Stimulated activated CD4-positive, alpha-beta T cell treated with anti-CD3 and anti-CD28 coated beads, Interleukin-2, amount 100 ng/mL, for 24 hours (primary cell): ENCODE measurements at places on chromosomes 3 and 15.

DNA sequence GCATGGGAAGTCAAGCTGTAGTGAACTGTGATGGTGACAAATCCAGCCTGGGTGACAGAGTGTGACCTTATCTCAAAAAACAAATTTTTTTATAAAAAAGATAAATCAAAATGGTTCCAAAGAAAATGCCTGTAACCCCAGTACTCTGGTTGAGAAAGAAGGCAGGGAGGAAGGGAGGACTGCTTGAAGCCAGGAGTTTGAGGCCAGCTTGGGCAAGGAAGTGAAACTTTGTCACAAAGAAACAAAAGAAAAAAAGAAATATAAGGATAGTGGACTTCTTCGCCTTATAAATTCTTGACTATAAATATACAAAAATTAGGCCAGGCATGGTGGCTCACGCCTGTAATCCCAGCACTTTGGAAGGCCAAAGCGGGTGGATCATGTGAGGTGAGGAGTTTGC is 34.1 kb downstream of the SMARCC1 start:
- no peak for DNase-seq

- DNase-seq, result no peak
Measured at GRCh38 chr3:43733459-43734384, 43.0 kb downstream of the ABHD5 start.

GRCh38 chr3:160159341-160159740 is 65.9 kb upstream of the C3orf80 start:
- DNase-seq, result no peak

GRCh38 chr3:72340056-72340455 is 508.2 kb downstream of the SHQ1 start:
- DNase-seq, result no peak

GRCh38 chr3:177286034-177286433 is 88.8 kb upstream of the TBL1XR1 start:
- DNase-seq, result no peak

DNA sequence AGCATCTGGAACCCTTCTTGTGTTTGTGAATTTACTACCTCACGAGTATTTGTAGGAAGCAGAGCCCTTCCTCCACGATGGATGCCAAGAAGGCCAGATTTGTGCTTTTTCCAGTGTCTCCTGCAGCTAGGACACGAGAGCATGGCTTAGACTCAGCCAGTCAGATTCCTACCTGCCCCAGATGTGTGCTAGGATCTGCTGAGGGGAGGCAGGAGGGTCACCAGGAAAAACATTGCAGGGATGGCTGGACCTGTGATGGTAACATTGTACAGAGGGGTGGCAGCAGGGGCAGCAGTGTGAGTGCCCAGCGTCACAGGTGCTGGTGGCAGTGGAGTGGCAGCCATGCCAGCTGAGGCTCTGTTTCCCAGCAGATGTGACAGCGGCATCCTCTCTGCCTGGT is 285.3 kb downstream of the FAM43A start:
- no peak for DNase-seq

- no peak for DNase-seq
Measured at GRCh38 chr15:90228960-90229359, 4.8 kb downstream of the CIB1 start.

DNA sequence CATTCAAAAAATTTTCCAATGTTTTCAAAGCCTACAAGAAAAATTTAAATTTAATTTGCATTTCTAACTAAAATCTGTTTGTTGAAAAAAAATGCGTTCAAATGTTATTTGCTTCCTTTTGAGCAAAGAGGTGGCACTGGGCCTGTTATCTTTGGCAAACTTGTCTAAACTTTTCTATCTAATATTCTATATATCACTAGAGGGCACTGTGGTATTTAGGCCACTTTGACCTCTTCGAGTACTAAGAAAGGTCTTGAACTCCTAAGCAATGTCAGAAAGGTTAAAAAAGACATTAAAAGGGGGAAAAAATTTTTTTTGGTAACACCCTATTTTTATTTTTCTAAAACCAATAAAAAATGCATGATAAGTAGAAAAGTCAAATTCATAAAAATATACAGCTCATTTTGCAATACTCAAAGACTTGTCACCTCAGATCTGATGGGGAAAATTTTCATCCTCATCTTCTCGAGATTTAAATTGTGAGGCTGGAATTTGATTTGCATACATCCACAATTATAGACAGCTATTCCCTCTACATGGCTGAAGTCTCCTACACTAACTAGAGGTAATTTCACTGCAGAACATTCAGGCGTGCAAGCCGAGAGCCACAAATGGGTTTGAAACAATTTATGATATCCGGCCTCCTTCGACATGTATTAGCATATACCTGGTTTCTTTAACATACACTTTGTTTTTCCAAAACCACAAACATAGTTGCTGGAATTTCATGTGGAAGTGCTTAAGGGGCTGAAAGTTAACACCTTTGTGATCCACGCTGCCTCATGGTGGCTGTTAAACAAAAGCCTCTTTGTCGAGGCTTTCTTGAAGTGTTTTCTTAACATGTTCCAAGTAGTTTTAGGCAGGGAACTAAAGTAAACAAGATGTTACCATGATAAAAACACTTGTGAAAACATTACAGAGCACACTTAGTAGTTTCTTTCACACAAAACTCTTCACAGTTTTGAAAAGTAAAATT is 576.4 kb downstream of the FOXP1 start:
- DNase-seq, result no peak

DNA sequence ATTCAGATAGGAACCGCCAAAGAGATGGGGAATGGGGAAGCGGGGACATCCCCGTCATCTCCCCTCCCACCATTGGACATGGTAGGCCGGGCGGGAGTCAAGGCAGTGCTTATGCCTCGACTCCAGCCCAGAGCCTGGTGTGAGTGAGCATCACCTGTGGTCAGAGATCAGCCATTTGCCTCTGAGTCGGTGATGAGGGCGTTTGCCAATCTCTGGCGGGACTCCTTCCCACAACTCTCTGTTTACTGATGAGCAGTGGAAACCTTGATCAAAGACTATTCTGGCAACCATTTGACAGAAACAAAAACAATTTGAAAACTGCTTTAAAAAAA is 63.9 kb upstream of the HES1 start:
- no peak for DNase-seq

DNA sequence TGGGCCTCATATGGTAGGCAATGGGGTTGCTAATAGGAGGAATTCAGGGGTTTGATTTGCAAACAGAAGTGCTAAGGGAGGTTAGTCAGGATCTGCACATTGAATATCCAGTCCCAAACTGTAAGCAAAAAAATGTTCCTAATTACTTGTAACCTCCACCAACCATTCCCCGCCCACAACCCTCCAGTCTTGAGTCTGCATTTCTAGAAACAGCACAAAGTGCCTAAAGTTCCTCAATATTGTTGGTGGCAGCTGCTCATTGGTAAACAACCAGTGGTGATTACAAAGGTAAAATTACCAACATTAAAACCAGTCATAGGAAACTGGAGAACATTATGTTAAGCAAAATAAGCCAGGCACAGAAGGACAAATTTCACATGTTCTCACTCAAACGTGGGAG is 18.9 kb downstream of the HDC start:
- no peak for DNase-seq

DNA sequence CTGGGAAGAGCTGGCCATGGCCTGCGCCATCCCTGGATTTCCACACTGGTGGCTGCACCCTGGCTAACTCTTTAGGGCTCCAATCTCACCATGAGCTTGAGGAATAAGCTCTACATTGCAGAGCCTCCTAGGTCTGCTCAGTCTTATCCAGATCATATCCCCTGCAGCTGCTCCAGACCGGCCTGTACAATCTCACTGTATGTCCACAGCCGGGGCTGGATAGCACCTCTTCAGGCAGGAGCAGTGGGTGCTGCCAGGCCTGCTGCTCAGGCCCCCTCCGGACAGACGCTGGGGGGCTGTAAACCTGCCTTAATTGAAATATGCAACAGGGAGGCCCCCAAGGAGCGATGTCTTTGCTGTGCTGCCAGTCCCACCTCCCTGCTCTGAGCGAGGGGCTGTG is 15.6 kb downstream of the INSYN1 start:
- DNase-seq, result no peak

DNA sequence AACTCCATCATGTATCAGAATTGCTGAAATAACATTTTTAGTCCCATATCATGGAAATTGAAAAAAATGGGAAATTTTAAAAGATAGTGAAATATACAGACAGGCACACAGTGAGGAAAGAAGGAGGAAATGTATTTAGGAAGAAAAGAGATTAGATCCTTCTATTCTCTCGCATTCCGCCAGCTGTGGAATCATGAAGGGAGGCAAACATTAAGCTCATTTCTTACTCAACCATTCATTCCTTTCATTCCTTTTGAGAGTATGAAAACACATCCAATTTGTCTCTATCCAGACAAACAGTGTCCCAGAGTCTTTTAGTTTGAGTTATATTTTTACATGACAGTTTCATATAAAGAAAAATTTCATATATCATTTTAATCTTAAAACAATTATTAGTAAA is 52.5 kb upstream of the KCNMB2 start:
- DNase-seq, result no peak

DNA sequence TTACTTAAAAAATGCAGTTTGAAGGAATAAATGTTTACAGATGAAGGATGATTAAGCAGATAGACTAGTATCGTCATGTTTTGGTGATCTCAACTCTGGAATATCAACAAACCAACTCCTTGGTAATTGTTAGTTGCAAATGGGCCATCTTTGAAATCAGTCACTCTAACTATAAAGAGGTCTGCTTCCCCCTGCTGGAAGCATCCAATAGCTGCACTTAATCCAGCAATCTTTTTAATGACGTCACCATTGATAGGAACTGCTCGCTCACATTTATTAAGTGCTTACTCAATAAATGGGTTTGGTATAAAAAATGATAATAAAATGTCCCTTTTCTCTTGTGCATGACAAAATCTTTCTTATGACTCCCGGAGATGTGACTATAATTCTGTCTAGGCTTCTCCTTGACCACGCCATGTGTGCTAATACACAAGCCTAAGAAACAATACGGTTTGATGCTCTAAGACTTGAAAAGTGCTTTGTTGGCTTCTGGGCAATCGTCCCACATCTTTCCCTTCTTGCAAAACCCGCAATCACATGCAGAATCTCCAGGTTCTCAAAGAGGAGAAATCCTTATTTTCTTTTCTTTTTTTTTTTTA is 227.6 kb upstream of the POU1F1 start:
- no peak for DNase-seq

DNA sequence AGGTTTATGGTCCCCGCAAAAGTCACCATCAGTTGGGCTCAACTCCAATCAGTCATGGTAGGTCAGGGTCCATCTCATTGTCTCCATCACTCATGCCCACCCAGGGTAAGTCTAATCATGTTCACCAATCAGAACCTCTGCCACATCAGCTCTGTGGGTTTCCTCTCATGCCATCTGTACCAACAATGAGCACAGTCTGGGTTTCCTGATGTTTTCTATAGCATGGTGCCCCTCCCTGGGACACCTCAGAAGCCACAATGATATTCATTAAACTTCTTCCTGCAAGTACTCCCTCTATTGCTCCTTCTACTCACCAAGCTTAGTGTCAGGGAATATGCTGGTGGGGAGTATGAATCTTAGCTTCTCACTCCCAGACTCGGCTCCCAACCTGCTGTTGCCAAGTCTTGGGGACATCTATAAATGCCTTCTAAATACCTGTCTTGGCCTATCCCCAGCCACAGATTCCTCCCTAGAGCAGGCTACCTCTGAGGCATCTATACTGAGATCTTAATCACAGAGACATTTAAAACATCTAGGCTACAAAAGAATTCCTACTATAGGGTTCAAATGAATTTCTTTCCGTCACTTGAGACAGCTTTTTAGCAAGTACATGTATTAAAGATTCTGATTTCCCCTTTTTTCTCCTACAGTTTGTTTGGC is 5.0 kb upstream of the CCR2 start:
- DNase-seq, result no peak

DNA sequence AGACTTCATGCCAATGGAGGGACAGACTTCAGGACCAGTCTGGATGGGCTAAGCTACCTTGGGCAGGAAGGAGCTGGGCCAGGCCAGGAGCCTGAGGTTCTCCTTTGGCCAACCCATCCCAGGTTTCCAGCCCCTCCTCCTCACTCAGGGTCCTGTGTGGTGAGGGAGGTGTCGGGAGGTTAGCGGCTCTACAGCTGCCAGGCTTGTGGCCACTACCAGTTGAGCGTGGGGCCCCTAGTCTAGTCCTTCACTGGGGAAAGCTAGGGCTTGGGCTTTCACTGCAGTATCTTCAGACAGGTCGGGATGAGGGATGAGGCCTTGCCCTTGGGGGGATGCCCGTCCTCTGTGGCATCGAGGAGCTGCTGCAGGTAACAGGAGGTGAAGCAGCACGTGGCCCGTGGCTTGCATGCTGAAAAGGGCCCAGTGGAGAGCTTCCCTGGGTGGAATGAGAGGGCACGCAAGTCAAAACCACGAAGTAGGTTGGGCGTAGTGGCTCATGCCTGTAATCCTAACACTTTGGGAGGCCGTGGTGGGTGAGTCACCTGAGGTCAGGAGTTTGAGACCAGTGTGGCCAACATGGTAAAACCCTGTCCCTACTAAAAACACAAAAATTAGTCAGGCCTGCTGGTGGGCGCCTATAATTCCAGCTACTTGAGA is 8.5 kb upstream of the FANCD2 start:
- DNase-seq, result peak; percentile 59

DNA sequence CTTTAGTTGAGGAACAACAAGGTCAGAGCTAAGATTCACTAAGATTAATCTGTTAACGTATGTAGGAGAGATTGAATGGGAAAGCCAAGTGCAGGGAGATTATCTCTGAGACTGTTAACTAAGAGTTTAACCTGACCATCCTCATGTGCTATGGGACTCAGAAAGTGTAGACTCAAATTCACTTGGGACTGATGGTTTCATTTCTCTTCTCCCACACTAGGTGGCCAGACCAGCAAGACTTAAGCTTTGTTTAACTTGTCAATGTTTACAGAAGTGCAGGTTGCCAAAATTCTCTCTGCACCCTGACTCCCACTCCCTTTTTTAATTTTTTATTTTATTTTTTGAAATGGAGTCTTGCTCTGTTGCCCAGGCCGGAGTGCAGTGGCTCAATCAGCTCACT is 6.3 kb upstream of the HEXA start:
- DNase-seq, result no peak

DNA sequence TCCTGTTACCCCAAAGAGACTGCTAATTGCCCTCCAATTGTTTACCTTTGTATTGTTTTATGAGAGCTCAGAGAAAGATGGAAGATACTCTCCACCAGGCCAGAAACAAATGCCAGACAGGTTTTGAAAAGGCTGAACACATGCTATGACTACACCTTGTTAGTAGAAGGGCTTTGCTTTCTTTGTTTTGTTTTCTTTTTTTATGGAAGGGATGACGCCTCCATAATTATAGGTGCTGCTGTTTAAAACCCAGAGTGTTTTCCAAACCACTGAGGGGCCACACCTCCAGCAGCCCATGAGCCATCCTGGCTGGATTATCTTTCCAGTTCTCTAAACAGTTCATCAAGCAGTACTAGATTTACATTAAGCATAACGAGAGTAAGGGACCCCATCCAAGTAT is 5.6 kb upstream of the FOXP1 start:
- no peak for DNase-seq
